ENCODE measurements at places on chromosomes 7 and 10.

- DNase-seq: no peak
Observed at GRCh38 chr7:1918881-1919525, 248.9 kb downstream of the ELFN1 start.

DNA sequence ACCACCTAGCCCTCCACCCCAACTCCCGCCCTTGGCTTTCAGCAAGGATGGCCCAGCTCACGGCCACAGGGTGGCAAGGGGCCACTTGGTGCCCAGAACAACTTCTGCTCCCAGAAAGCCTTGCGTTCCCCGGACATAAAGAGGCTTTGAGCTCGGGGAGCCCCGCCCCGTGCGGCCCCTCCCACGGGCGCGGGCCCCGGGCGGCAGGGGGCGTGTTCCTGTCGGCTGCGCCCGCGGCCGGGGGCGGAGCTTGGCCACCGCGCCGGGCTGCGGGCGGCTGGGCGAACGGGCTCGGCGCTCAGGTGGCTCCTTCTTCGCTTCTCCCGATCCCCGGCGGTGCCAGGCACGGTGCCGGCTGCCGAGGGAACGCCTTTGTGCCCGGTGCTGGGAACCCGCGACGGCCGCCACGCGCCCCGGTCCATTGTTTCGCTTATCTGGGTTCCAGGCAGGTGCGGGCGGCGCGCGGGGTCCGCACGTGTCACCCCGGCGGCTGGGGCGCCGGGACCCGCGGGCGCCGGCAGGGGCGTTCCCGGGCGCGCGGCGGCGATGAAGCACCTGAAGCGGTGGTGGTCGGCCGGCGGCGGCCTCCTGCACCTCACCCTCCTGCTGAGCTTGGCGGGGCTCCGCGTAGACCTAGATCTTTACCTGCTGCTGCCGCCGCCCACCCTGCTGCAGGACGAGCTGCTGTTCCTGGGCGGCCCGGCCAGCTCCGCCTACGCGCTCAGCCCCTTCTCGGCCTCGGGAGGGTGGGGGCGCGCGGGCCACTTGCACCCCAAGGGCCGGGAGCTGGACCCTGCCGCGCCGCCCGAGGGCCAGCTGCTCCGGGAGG is at the start of gene NFE2L3:
NFE2L3 (plus strand) TSS at position 246 of the 829 bp plus-strand sequence; CDS start at position 547, 301 bp downstream.
- peak; percentile 87 for DNase-seq

GRCh38 chr10:26407406-26407969 is 30.7 kb upstream of the APBB1IP start:
- no peak for DNase-seq

- DNase-seq: no peak
Observed at GRCh38 chr7:116340943-116341907, 130.9 kb downstream of the TES start.

GRCh38 chr7:44051611-44052220 is 7.2 kb downstream of the DBNL start:
- no peak for DNase-seq

- DNase-seq: no peak
Observed at GRCh38 chr10:119867317-119867716, 5.3 kb downstream of the MCMBP start.

- no peak for DNase-seq
Observed at GRCh38 chr10:81865581-81865980, 9.4 kb upstream of the NRG3 start.

GRCh38 chr7:149020483-149020882 is 7.8 kb downstream of the PDIA4 start:
- DNase-seq: no peak

DNA sequence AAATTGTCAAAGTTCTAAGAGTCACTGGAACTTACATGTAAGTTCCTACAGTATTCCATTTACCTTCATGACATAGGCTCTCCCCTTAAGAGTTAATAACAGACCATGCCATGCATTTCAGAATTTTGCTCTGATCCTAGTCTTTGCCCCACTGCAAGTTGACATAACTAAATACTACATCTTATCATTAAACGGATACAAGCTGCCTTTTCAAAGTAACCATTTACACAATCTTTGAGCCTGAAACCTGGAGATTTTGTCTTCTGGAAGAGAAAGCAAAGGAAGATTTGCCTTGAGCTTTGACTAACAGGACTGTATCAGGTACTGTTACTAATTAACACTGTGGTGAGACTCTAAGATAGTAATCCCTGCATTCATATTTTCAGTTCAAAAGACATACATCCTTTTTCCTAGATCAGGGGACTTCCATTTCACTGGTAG is 9.3 kb upstream of the AKR1D1 start:
- DNase-seq: no peak

- DNase-seq: no peak
Observed at GRCh38 chr10:72088889-72089575, 681 bp upstream of the SPOCK2 start.

DNA sequence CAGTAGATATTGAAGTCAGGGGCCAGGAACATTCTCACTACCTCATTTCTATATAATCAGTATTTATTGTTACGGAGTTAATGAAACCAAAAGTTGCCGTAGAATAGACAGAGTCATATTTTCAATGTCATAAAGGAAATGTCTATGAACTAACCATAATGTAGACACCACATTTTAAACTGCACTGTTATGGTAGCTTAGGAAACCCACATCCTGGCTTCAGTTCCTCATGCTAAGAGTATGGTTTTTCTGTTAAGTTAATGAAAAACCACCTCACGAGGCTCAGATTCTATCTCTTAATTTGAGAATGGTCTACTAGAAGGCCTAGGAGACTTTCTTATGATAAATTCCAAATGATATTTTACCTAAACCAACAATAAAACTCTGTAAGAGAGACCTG is 166.5 kb downstream of the TMEM26 start:
- DNase-seq: no peak

DNA sequence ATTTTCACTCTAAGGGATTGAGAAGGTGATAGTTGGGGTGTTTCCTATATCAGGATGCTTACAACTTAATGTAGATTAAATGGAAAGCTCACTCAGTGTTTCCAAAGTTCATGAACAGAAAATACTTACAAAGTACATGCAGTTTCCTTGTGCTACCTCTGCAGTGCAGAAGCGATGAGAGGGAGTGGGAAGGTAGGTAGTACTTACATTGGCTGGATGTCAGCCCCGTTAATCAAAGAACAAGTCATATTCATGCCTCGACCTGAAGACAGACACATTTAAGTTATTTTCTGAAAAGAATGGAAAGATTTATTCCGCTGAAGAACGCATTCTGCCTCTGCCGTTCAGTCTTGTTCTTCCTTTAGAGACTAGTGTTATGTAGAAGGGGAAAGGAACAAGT is 93.1 kb downstream of the ZMYND11 start:
- DNase-seq: no peak

DNA sequence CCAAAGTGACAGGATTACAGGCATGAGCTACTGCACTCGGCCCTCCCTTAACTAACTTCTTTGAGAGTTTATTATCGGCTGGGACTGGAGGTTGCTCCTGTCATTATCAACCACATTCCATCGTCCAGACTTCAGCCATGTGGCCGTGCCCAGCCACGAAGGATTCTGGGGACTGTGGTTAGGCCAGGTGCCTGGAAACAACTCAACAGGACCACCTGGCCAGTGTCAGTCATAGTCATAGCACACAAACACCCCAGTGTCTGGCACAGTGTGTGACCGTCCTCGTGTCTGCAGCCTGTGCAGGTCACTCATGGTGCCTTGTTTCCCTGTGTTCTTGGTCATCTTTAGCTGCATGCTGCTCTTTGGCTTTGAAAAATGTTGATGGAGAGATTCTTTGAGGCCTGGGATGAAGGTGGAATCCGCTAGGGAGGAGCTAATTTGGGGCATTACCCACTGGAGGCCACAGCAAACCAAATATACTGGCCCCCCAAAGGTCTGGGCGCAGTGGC is 12.7 kb upstream of the AMZ1 start:
- no peak for DNase-seq

GRCh38 chr7:19776981-19777380 is 3.6 kb upstream of the TMEM196 start:
- DNase-seq: no peak

DNA sequence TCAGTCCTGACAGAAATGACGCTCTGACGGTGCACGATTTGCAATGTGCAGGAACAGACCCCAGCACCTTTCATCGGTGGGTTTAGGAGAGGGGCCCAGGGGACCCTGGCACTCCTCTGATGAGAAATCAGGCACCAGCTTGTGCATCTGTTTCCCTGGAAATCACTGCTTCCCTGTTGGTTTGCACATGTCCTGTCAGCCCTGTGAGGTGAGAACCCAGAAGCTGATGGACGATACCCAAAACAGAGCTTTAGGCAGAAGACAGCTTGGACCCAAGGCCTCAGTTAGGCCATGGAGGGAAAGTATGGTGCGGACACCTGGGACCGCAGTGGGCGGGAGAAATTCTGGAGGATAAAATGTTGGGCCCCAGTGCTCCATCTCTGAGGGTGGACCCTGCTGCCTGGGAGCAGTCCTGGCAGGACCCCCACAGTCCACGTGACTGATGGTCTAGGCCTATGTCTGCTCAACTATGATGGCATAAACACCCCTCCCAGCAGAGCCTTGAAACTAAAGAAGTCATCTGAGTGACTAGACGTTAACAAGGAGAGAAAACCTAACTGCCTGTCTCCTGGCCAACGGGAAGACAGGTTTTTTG is 242.8 kb downstream of the PTPRN2 start:
- no peak for DNase-seq
